Activated naive CD4-positive, alpha-beta T cell treated with Interleukin-2 at 50 U/mL for 16 hours (primary cell): ENCODE measurements at places on chromosomes 11 and 22.

- DNase-seq, result no peak
These were observed 826 bp upstream of the PTPRJ start for GRCh38 chr11:47979378-47980087.

- no peak for DNase-seq
These were observed 348.9 kb upstream of the NCAM1 start for GRCh38 chr11:112612250-112612849.

- DNase-seq, result no peak
These were observed 134.1 kb downstream of the UVRAG start for GRCh38 chr11:75949023-75949672.

DNA sequence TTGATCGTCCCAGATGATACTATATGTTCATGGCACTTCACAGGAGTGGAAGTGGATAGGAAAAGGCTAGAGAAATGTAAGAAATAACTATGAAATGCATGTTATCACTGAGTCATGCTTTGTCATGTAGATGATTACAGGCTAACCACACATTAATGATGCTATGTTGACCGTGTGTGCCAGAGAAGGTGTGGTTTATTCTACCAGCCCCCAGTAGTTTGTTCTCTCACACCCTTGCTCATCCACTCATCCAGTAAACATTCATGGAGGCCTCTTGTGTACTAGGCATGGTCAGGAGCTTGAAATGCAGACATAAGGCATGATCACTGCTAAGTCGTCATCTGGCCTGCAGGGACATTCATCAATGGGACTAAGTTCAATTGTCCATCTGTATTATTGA is 153.0 kb upstream of the PITPNB start:
- DNase-seq, result no peak

DNA sequence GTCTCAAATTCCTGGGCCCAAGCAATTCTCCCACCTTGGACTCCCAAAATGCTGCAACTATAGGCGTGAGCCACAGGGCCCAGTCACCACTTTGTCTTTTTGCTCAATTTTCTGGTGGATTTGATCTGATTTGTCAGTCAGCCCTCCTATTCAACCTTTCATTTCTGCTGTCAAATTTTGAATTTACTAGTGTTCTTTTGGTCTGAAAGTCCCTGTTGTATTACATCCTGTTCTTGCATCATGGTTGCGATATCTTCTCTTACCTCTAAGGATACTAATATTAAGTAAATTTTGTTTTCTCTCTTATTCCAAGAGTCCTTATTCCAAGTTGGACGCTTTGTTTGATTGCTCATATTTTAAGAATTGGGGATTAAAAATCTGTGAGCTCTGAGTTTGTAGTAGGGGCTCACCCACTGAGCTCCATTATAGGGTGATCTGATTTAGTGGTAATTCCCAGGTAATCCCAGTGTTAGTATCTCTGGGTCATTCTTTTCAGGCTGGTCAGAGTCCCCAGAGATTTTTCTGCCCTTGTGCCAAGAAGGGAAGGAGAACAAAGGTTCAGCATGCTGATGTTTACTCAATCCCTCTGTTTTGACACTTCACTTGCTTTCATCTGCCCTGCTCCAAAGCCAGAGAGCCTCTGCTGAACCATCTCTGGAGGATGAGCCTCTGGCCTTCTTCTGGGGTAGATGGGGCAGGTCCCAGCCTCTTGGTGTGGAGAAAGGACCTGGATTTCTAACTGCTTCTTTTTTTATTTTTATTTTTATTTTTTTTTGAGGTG is 10.0 kb downstream of the UPB1 start:
- DNase-seq, result no peak

- DNase-seq, result no peak
These were observed 809 bp upstream of the IRF7 start for GRCh38 chr11:616320-617198.

DNA sequence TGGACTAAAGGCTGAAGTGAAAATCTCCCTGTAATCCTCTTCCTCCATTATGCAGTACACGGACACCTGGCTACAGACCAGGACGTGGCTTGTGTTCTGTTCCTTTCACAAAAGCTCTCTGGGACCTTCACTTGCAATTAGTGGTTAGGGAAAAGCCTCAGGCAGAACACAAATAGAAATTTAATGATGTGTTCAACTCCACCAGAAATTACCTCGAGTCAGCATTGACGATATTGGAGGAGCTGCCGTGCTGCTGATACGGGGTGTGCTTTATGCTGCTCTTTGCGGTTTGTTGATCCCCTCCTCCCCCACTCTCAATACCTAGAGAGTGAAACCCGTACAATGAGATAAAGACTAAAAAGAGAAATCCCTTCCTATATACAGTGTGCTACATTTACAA is 48.9 kb downstream of the POLD3 start:
- DNase-seq, result no peak

GRCh38 chr11:116932181-116932580 is 94.8 kb upstream of the APOA1 start:
- no peak for DNase-seq
